ENCODE measurements at places on chromosomes 4 and X. TPM values are rescaled to one million over a fixed set of nuclear protein-coding genes. Genes with fewer than 3 reads are reported as not detected.
A peak's percentile ranks its signal among the peaks of the same experiment; 100 is the strongest.

MAGEA2B gene
- total RNA-seq: not detected

PDGFRA gene
- total RNA-seq: 122 TPM

DNA sequence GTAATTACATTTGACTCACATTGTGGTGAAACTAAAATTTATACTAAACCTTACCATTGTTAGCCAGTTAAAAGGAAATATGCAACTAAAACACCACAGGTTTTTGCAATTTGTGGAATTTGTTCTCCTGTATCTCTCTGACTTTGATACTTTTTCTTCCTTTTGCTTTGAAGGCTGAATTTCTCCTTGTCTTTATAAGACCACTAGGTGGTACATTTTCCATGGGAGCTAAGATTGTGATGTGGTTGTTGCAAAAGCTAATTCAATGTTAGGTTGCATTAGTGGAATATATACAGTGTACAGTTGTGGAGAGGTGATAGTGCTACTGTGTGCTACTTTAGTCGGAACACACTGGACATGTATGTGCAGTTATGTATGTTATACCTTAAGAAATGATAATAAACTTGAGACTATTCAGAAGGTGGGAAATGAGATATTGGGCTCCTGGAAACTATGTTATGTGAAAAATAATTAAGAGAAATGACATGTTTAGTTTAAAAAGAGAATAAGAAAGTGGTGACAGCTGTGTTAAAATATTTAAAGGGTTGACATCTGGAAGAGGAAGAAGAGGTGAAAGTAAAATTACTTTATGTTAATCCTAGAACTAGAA is 70.3 kb downstream of the ARL9 start:
- no peak for DNase-seq

- no peak for DNase-seq
Observed at GRCh38 chrX:49627086-49627777, 28.4 kb downstream of the GAGE1 start.

DNA sequence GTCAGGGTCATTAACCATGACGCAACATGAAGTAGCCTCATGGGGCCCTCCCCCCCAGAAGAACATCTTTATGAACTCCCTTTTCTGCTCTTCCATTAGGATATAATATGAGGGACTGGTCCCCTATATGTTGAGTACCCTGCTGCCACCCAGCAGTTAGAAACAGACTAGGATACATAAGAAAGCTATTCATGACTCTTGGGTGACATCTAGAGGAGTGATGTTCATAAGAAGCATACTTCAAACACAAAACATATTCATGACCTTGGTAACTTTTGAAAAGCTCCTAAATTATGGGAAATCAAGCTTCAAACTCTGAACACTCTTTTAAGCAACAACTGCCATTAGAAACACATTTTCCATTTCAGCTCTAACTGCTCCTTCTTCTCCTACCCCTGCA is 155.2 kb upstream of the SPIN4 start:
- DNase-seq: peak; percentile 24

GRCh38 chrX:10165580-10166247 is 8.9 kb downstream of the CLCN4 start:
- DNase-seq: no peak

VCX gene
- not detected for total RNA-seq

AFP gene
- total RNA-seq: 252 TPM

Data from Caco-2 (cell line).